B cell (primary cell): ENCODE measurements at places on chromosomes 13 and 19.

DNA sequence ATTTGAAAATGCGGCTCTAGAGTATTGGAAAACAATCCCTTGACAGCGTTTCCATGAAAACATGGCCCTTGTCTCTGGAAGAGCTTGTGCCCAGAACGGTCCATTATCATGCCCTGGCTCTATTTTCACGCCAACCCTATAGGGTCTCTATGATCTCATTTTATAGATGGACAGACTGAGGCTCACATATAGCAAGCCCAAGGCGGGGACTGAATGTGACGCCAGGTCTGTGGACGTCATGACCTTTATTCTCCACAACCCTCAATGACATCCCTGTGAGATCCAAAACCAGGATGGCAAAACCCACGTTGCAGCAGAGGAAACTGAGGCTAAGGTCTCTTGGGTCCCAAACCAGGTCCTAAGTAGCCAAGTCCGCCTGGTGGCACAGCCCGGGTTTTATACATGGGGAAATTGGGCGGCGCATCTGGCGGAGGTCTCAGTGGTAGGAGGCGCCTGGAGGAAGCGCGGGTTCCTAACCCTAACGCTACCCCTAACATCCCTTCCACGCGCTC lies 425 bp upstream of the COLGALT1 start:
- peaks cover 3% of the 10 kb centered on the region for H3K36me3 ChIP-seq
- no peak overlapping the region for H3K4me3 ChIP-seq
- no peak for DNase-seq
- H3K27me3 ChIP-seq, result no peaks in the 10 kb centered on the region

DNA sequence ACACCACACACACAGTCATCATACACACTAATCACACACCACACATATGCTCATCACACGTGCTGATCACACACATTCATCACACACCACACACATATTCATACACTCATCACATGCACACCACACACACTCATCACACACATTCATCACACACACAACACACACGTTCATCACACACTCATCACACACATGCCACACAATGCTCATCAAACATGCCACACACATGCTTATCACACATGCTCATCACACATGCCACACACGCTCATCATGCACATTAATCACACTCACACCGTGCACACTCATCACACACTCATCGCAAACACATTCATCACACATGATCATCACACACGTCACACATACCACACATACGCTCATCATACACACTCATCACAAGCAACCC lies 47.5 kb downstream of the C1QTNF9 start:
- no peak overlapping the region for H3K27ac ChIP-seq
- H3K4me3 ChIP-seq, result no peak overlapping the region
- H3K27me3 ChIP-seq, result no peaks in the 10 kb centered on the region

DNA sequence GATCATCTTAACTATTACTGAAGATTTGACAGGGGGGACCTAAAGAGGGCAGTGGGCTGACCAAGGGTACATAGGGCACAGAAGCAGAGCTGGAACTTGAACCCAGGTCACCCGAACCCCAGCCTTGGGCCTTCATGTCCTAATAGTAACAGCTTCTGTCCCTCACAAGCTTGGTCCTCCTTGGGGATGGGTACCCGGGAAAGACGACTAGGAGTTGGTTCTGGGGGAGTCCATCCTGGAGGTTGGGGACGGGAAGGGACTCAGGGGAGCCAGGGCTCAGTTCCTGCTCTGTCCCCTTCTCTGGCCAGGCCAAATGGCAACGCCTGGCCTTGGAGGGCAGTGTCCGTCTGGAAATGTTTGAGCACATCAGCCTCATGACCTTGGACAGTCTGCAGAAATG lies 39.6 kb upstream of the CYP4F8 start:
- H3K4me1 ChIP-seq, result no peaks in the 10 kb centered on the region
- H3K36me3 ChIP-seq, result no peaks in the 10 kb centered on the region
- H3K27ac ChIP-seq, result no peak overlapping the region
- no peaks in the 10 kb centered on the region for H3K27me3 ChIP-seq

DNA sequence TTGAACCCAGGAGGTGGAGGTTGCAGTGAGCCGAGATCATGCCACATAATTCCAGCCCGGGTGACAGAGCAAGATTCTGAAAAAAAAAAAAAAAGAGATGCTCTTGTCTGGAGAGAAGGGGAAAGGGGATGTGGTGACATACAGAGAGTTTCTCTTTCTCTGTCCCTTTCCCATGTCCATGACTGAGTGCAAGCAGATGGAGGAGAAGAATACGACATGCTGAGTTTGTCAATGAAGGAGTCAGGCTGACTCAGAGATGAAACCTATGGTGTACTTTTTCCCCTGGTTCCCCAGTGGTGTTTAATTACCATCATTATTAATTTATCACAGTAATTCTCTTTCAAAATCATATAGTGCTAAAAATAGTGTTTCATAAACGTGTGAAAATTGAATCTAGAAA lies 448.8 kb downstream of the FOXO1 start:
- H3K27ac ChIP-seq, result no peak overlapping the region
- DNase-seq, result no peak
- peaks cover 15% of the 10 kb centered on the region for H3K4me1 ChIP-seq
- H3K36me3 ChIP-seq, result no peaks in the 10 kb centered on the region
- no peak overlapping the region for H3K4me3 ChIP-seq

- H3K27me3 ChIP-seq, result no peaks in the 10 kb centered on the region
- H3K27ac ChIP-seq, result no peak overlapping the region
- H3K36me3 ChIP-seq, result no peaks in the 10 kb centered on the region
- H3K4me1 ChIP-seq, result no peaks in the 10 kb centered on the region
- no peak overlapping the region for H3K4me3 ChIP-seq
Measured at GRCh38 chr13:106466691-106467426, 68.6 kb downstream of the EFNB2 start.

- no peak for DNase-seq
- no peak overlapping the region for H3K27ac ChIP-seq
- H3K27me3 ChIP-seq, result no peaks in the 10 kb centered on the region
- no peaks in the 10 kb centered on the region for H3K4me1 ChIP-seq
- H3K36me3 ChIP-seq, result no peaks in the 10 kb centered on the region
Measured at GRCh38 chr19:17357078-17357666, 19.8 kb downstream of the GTPBP3 start.

- no peak for DNase-seq
- peak overlapping the region; percentile 98 for H3K27ac ChIP-seq
- peaks cover 20% of the 10 kb centered on the region for H3K4me1 ChIP-seq
- no peaks in the 10 kb centered on the region for H3K36me3 ChIP-seq
Measured at GRCh38 chr19:38265921-38266429, 1.6 kb downstream of the SPINT2 start.

GRCh38 chr19:58218899-58219298 lies 9.8 kb upstream of the ZNF544 start:
- no peaks in the 10 kb centered on the region for H3K27me3 ChIP-seq
- DNase-seq, result peak; percentile 27
- H3K27ac ChIP-seq, result no peak overlapping the region
- no peaks in the 10 kb centered on the region for H3K36me3 ChIP-seq
- H3K4me1 ChIP-seq, result no peaks in the 10 kb centered on the region
- H3K4me3 ChIP-seq, result no peak overlapping the region

DNA sequence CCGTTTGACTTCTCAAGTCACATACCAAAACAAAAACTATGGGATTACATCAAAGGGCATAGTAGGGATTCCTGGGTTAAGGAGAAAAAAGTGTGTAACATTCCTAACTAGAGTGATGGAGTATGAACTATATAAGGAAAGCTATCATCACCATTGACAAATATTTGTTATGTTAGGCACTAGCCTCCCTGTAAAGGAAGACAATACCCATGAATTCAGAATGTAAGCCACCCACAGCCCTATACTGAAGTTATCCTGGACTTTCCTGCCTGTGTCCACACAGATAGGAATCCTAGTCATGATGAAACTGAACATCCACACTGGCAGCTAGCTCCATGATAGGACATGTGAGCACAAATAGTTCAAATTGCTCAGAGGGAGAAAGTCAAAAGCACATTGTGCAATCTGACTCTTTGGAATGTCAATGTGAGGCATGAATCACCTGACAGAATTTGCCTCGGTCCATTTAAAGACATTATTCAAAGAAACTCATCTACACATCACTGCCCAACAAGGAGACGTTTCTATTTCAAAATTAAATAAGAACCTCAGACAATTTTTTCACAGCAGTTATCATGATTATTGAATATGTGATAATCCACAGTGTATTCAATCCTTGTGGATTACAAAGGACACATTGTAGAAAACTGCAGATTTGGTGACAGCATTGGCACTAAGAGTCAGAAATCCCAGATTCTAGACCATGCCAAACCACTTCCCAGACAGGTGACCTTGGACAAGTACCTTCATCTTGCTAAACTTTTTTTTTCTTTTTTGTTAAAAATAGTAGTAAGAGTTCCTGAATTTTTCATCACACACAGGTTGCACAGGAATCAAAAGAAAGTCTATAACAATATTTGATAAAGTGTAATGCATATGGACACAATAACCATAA lies 529.3 kb downstream of the IRS2 start:
- H3K27ac ChIP-seq, result no peak overlapping the region
- no peak for DNase-seq
- H3K4me1 ChIP-seq, result no peaks in the 10 kb centered on the region
- no peaks in the 10 kb centered on the region for H3K27me3 ChIP-seq

- H3K27ac ChIP-seq, result no peak overlapping the region
- DNase-seq, result no peak
- H3K27me3 ChIP-seq, result peaks cover 14% of the 10 kb centered on the region
- no peak overlapping the region for H3K4me3 ChIP-seq
Measured at GRCh38 chr19:5824751-5825150, 14.8 kb downstream of the FUT6 start.

DNA sequence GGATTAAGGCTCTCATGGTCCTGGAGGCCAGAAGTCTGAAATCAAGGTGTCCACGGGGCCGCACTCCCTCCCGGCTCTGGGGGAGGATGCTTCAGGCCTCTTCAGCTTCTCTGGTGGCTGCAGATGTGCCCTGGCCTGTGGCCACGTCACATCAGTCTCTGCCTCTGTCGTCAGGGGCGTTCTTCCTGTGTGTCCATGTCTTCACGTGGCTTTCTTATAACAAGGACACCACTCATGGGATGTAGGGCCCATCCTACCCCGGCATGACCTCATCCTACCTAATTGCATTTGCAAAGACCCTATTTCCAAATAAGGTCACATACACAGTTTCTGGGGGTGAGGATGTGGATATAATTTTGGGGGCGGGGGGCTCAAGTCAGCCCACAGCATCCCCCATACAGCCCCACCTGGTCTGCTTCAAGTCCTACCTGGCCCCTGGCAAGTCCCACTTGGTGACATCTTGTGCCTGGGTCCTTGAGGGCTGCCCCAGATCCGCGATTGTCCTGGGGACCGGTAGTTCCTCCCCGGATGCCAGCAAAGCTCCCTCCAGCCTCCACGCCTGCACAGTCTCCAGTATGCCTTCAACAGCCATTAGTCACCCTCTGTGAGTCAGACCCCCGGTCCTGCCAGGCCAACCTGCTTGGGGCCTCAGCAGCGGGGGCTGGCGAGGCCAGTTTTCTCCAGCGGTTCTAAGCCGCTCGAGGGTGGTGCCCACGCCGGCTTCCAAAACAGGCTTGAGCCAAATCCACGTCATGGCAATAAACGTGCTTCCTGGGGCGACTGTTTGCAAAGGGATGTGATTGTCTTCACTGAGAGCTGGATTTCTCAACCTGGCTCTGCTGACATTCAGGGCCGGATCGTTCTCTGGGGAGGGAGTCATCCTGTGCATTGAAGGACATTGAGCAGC lies 32.2 kb downstream of the MYO9B start:
- H3K36me3 ChIP-seq, result peaks cover 2% of the 10 kb centered on the region
- peaks cover 88% of the 10 kb centered on the region for H3K4me1 ChIP-seq
- DNase-seq, result peak; percentile 35
- no peak overlapping the region for H3K4me3 ChIP-seq
- peak overlapping the region; percentile 45 for H3K27ac ChIP-seq

GRCh38 chr19:3585301-3586126 lies at the start of gene GIPC3:
Gene GIPC3, plus strand, starts transcription at chr19:3585478. Its CDS starts 120 bp downstream, at chr19:3585598.
- H3K4me3 ChIP-seq, result no peak within 1 kb of the TSS
- H3K4me1 ChIP-seq, result peaks cover 8% of the 10 kb centered on the region
- H3K27ac ChIP-seq, result no peak within 1 kb of the TSS
- H3K36me3 ChIP-seq, result no peaks in the 10 kb centered on the region

DNA sequence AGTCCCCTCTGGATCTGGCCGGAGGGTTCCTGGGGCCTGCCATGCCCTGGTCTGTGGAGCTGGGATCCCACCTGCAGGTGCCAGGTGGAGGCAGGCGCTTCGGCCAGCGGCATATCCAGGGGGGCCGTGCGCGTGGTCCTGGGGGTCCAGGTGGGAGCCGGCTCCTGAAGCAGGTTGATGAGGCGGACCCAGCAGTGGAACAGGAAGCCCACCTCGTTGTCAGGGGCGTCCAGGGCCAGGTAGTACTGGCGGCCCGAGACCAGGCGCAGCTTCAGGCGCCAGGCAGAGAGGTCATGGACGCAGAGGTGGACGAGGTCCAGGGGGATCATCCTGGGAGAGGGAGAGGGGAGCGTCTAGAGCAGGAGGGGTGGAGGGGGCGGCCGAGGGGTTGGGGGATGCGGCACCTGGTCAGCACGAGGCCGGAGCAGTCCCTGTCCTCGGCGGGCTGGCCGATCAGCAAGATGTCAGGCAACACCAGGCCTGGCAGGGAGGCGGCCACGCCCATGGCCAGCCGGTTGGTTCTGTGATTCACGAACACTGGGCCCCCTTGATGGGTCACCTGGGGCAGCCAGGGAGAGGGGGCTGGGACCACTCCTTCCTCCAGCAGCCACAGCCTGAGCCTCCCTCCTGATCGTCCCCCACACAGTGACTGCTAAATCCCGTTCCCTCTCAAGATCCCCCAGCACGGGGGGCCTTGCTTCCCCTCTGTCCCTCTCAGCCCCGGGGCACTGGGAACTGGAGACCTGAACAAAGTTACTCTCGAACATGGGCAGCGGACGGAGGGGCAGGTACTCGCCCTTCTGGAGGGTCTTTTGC lies 678 bp downstream of the GARIN5B start:
- no peaks in the 10 kb centered on the region for H3K36me3 ChIP-seq
- H3K27me3 ChIP-seq, result peaks cover under 1% of the 10 kb centered on the region
- no peak for DNase-seq
- no peak overlapping the region for H3K4me3 ChIP-seq
- H3K27ac ChIP-seq, result no peak overlapping the region
